Esophagus squamous epithelium (tissue), 5 donors: ENCODE measurements at places on chromosomes 16 and 17.
A peak's percentile ranks its signal among the peaks of the same experiment; 100 is the strongest.

GRCh38 chr17:17698869-17699351, 17.7 kb downstream of the RAI1 start:
- no peak for DNase-seq

DNA sequence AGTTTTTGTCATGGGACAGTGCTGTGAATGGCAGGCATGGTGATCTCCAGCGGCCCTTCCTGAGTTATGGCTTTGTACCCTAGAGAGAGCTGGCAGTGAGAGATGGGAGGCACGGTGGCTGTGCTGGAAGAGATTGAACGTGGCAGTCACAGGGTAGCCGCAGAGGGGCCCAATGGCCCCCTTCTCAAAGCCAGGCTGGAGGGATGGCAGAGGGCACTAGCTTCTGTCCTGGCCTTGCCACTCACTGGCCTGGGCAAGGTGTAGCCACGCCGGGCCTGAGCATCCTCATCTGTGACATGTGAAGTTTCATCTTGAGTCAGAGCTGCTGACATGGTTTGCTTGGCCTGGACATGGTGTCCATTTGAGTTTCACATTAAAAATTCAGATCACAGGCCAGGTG, 3.9 kb upstream of the ATP2A1 start:
- no peak for DNase-seq

GRCh38 chr17:69235338-69236058, 6.9 kb upstream of the ABCA10 start:
- DNase-seq: peak; percentile 4

DNA sequence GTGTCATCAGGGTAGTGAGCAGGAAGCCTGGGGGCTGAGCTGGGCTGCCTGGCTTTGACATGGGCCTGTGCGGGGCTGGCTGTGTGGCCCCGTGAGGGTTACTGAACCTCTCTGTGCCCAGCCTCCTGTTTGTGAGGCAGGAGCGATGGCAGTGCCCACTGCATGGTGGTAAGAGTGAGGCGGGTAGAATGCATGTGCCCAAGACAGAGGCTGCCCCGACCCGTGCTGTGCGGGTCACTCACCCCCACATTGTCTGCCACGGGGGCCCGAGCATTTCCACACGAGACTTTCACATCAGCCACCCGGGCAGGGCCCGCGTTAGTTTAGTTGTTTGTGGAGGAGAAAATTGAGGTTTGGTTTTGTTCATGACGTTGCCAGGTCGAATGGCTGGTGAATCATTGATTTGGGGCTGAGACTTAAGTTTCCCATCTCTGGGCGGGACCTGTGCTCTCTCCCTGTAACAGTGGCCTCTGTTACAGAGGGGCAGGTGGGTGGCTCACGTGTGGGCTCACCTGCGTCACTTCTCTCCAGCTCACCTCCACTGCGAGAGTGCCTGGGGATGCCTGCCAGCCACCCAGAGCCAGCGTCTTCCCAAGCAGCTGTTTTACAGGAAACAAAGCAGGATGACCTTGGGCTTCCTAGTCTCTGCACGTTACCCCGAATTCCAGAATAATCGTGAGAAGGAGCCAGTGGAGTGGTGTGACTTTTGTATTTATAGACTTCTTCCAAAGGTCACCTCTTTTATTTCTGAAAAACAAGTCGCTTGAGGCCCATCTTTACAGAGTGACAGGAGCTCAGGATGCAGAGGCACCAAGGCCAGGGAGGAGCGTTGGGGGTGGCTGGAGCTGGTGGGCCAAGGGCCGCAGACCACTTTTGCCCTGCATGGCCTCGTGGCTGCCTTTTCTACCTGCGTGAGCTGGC, 150.6 kb downstream of the RPTOR start:
- no peak for DNase-seq

DNA sequence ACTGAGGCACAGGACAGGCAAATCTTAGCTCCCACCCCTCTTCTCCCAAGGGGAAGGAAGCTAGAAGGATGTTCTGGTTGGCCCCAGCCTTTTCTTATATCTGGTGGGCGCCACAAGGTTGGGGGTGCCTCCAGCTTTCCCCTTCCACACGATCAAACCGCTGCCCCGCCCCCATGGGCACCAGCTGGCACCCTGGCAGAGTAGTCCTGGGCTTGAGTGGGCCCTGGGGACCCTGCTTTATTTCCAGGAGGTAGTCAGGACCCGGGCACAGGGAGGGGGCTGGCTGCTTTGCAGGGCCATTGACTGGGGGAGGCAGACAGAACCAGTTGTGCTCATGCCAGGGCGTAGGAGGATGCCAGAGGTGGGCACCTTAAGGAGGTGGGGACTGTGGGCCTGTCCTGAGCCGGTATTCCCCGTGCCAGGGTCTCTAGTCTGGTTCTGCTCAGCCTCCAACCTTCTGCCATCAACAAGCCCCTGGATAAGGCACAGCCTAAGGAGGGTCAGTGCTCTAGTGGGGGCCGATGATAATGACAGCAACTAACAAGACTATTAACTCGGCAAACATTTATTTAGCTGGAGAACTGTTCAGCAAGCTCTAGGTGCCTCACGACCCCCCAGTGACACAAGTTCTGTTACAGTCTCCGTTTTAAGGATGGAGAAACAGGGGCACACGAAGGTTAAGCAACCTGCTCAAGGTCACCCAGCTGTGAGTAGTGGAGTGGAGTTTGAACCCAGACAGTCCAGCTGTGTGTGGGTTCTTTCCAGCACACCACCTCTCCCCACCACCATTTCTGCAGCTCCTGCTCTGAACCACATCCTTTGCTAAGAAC, 7.6 kb upstream of the PPP1R1B start:
- DNase-seq: no peak

- DNase-seq: no peak
Observed at GRCh38 chr16:54015147-54015546, 271.4 kb downstream of the IRX3 start.

- DNase-seq: no peak
Observed at GRCh38 chr16:88826070-88826840, 14.5 kb upstream of the APRT start.

DNA sequence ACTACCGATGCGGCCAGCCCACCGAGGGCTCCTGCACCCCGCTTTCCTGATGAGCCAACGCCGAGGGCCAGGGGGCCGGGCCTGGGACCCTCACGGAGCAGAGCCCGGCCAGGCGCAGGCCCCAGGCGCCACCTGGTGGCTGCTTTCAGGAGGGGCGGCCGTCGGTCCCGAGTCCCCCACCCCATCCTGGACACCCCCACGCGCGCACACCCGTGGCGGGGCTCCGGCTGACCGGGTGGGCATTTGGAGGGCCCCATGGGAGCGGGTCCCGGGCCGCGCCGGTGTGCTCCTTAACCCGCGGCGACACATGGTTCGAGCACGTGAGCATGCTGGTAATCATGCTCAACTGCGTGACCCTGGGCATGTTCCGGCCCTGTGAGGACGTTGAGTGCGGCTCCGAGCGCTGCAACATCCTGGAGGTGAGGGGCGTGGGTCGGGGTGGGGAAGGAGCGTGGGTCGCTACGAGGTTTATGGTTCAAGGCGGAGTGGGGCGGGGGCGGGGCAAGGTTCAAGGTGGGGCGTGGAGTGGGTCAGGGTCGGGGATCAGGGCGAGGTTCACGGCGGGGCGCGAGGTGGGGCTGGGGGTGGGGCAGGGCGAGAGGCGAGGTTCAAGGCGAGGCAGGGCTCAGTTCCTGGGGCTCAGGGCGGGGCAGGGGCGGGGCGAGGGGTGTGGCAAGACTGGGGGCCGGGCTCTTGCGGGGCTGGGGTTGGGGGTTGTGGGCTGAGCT, 30.2 kb downstream of the TPSG1 start:
- DNase-seq: no peak

- no peak for DNase-seq
Observed at GRCh38 chr17:81906476-81907218, 4.6 kb downstream of the PCYT2 start.

DNA sequence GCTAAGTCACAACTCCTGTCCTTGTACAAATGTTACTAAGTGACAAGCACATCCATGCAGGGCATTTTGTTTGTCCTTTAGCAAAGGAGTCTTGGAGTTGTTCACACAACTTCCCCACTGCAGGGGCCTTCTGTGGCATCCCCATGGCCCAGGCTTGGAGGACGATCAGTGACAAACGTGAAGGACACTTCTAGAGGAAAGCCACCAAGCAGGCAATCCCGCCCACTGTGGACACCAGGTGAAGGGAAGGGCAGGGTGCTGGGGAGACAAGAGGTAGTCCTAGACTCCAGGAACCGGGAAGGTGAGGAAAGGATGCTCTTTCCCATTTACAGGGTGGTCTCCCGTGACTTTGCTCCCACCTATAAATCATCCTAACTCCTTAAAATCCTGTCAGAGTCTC, 4.1 kb downstream of the WDR45B start:
- DNase-seq: no peak

- DNase-seq: no peak
Observed at GRCh38 chr17:17849845-17850373, 13.1 kb upstream of the SREBF1 start.

GRCh38 chr16:80065541-80065940, 465.0 kb upstream of the MAF start:
- no peak for DNase-seq

- DNase-seq: no peak
Observed at GRCh38 chr16:15495898-15496297, 61.5 kb downstream of the BMERB1 start.

DNA sequence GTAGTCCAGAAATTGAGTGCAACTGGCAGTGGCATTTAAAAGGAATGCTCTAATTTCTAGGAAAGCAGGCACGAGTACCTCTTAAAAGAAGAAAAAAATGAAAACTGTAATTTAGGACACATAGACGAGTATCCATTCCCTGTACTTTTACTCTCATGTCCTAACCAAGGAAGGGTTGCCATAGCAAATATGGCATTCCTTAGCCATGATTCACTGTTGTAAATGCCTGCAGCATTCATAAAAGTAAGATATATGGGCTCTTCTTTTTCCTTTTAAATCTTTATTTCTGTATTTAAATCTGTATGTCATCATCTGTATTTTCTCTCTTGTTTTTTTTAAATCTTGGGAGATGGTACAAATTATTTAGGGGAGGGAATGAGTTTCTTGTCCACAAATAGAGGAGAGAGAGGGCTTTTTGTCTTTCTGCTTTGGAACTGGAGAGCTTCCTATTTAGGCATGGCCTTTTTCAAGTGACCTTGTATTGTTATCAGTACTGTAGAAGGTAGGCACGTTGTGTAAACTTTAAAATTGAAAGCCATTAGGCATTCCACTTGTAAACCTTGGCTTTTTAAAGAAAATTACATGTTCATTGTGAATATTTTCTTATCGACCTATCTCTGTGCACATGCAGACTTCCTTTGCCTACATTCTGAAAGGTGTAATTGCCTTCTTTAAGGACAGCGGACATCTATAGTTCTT, 50.0 kb downstream of the TENT4B start:
- DNase-seq: no peak

- DNase-seq: no peak
Observed at GRCh38 chr17:37650419-37651003, 7.3 kb upstream of the DDX52 start.

GRCh38 chr17:30225112-30225511, 10.4 kb downstream of the SLC6A4 start:
- no peak for DNase-seq

- no peak for DNase-seq
Observed at GRCh38 chr16:67129422-67129821, 19.7 kb downstream of the PHAF1 start.

DNA sequence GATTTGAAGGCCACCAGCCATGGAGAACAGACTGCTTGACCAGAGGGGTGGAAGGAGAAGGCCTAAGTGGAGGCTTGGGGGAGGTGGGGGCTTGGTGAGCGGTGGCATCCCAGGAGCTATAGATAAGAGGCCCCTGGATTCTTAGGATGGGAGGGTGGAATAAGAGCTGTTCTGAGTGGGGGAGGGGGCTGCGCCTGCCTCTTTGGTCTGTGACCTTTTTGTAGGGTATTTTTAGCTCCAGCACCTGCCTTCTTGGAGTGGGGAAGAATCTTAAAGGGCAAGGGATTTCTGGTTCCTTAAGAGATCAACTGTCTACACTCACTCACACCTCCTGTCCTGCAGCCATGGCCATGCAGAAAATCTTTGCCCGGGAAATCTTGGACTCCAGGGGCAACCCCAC, 567 bp downstream of the ENO3 start:
- no peak for DNase-seq

GRCh38 chr17:7932483-7932891, 481 bp downstream of the CNTROB start:
- no peak for DNase-seq

DNA sequence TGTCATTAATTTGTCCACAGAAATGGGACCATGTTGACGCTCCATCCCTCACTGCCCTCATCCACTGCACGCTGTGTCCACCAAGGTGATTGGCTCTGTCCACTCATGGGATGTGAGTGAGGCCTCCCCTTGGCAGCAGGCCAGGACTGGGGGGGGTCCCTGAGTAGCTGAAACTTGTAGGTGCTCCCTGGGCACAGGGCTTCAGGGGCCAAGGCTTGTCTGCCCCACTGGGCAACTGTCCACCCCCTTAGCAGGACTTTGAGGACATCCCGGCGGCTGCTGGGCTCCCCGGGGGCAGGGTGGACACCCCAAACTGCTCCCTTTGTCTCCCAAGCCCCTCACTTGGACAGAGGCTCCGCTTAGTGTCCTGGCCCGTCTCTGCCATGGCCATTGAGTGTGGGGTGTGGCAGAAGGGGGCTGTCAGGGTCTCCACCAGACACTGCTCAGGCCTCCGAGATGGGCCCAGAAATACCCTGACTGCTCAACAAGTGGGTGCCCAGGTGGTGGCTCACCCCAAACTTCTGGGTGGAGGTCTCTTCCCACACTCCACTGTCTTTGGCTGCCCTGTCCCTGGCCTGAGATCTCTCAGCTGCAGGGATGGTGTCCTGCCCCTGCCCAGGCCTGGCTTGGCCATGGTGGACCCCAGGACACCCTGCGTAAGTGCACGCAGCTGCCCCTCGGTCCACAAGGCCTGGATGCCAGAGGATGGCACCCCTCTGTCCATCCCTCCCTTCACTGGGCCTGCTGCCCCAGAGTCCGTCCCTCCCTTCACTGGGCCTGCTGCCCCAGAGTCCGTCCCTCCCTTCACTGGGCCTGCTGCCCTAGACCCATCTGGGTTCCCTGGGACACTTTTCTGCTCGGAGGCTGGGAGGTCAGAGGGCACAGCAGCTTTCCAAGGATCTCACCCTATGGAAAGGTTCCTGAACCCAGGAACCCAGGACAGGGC, 2.9 kb upstream of the RAB40C start:
- DNase-seq: no peak

GRCh38 chr17:76327696-76328095, 19.6 kb upstream of the QRICH2 start:
- DNase-seq: no peak
